ENCODE measurements at places on chromosomes 12 and 14. TPM values are rescaled to one million over a fixed set of nuclear protein-coding genes. Genes with fewer than 3 reads are reported as not detected.

ART4 gene
- total RNA-seq: not detected

SERPINA5 gene
- total RNA-seq: not detected

EIF2B2 gene
- 83.7 TPM for total RNA-seq

ETFBKMT gene
- 1.0 TPM for total RNA-seq

RHNO1 gene
- 22.8 TPM for total RNA-seq

ANKRD33 gene
- not detected for total RNA-seq

TCL1B gene
- not detected for total RNA-seq

SIX1 gene
- 6.5 TPM for total RNA-seq

RNASE4 gene
- 4.7 TPM for total RNA-seq

NFE2 gene
- not detected for total RNA-seq

CD27 gene
- not detected for total RNA-seq

NYNRIN gene
- total RNA-seq: 2.0 TPM

SIX6 gene
- not detected for total RNA-seq

SDR9C7 gene
- 4.9 TPM for total RNA-seq

GPR137C gene
- total RNA-seq: 0.26 TPM

DDX11 gene
- 20.9 TPM for total RNA-seq

RPL10L gene
- total RNA-seq: not detected

DDX55 gene
- 16.5 TPM for total RNA-seq

GPR68 gene
- 0.77 TPM for total RNA-seq

OTOGL gene
- under 0.01 TPM for total RNA-seq

OASL gene
- 0.79 TPM for total RNA-seq

TAS2R30 gene
- 3.1 TPM for total RNA-seq

RTN1 gene
- total RNA-seq: not detected

ESPL1 gene
- total RNA-seq: 0.26 TPM

ZNF891 gene
- 0.77 TPM for total RNA-seq

TOMM20L gene
- not detected for total RNA-seq

LUM gene
- 14.2 TPM for total RNA-seq

PRB2 gene
- total RNA-seq: not detected

SYNE2 gene
- total RNA-seq: 51.2 TPM

MYH6 gene
- not detected for total RNA-seq

LRTM2 gene
- not detected for total RNA-seq

FOS gene
- total RNA-seq: 143 TPM

SRRM4 gene
- total RNA-seq: not detected

RNU6-8 gene
- not detected for total RNA-seq

CAPZA3 gene
- total RNA-seq: not detected

TESPA1 gene
- not detected for total RNA-seq

KIF5A gene
- total RNA-seq: 0.26 TPM
